ENCODE measurements at places on chromosomes 4 and X. TPM values are rescaled to one million over a fixed set of nuclear protein-coding genes. Genes with fewer than 3 reads are reported as not detected.

The SNX25 gene
- total RNA-seq = 106 TPM

The DSPP gene
- not detected for total RNA-seq

The CCNA2 gene
- total RNA-seq = 69.6 TPM

The PHEX gene
- 0.56 TPM for total RNA-seq

The ZBTB49 gene
- 4.4 TPM for total RNA-seq

The PNCK gene
- 0.21 TPM for total RNA-seq

The MAOB gene
- not detected for total RNA-seq

The GDPD2 gene
- total RNA-seq = not detected

The ADH7 gene
- not detected for total RNA-seq

The SFRP2 gene
- total RNA-seq = 0.33 TPM

The CLDN34 gene
- total RNA-seq = not detected

The CXCL6 gene
- total RNA-seq = not detected

The PRAF2 gene
- total RNA-seq = 11.1 TPM

DNA sequence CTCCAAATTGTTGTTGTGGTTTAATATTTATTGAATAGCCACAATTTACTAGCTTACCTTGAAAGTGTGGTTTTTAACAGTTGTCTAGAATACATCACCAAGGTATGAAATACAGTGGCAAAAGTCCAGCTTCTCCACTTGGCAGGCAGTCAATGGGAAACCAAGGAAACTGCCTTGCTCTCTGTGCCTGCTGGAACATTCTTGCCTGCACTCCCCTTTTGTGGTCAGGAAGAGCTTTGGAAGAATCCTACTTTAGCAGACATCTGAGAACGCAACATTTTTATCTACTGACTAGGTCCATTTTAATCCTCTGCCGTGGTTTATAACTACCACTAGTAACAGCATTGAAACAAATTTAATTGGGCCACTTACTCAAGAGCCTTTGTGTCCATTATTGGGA lies 64.5 kb downstream of the TENM3 start:
- DNase-seq = no peak

DNA sequence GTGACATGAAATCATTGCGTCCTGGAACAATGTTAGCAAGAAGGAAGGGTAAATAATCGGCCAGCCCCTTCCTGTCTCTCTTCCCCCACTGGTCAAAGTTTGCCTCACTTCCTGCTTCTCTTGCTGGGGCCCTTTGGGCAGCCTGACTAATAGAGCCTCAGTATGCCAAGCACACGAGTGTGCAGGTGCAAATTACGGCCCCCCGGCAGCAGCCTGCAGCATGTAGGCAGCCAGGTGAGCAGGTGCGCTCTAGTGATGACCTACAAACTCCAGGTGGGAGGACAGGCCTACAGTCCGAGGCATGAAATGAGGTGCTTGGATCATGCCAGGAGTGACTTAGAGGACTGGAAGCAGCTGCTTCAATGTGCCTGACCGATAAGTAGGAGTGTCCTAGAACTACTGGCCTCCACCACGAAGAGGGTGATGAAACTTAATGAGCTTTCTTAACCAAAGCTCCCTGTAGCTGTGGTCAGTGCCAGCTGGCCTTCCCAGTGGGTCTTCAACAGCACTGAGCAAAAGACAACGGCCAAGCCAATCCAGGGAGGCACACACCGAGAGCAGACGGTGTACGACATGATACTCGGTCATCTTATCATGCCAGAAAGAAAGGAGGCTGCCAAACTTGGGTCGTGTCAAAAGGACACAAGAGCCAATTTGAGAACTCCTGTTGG lies 26.1 kb upstream of the FAT1 start:
- DNase-seq = no peak

DNA sequence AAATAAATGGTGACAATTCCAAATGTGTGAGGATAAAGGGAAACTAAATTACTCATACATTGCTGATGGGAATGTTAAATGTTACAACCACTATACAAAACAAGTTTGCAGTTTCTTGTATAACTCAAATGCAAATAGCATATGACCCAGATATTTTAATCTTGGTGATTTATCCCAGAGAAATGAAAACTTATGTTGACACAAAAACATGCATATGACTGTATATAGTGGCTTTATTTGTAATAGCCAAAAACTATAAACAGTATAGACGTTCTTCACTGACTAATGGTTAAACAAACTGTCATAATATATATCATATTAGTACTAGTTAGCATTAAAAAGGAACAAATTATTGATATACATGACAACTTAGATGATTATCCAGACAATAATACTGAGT lies 619.2 kb downstream of the PDHA2 start:
- DNase-seq = no peak

DNA sequence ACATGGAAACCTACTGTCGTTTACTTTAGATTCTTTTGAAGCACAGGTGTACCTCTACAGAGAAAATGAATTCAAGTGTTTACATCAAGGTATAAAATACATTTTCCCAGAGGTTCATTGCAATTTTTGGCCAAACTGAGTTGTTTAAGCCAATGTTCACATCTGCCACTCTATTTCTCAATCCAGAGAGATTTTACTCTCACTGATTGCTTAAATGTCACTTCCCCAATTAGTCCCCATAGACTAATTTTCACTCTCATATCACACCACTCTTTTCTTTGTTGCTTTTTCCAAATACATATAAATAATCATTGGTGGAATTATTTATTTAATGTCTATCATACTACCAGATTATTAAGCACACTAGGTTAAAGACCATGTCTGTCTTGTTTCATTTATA lies 271.8 kb downstream of the PPP3CA start:
- DNase-seq = no peak

GRCh38 chr4:140648716-140649308 lies 80.1 kb upstream of the UCP1 start:
- no peak for DNase-seq

DNA sequence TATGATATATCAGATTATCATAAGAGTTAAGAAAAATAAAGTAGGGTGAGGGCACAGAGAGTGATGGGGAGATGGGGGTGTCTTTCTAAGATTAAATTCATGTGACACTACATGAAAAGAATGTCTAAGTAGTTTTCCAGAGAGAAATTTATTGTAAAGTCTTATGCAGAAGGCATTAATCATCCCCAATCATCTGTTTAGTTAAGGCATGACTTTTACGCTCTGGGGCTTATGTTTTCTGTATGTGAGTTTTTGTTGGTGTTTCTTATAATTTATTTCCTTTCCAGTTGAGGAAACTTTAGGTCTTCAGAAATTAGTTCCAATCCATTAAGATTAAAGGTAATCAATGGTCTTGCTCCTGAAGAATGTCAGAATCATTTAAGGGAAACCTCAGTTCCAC lies 383.0 kb upstream of the GALNT7 start:
- no peak for DNase-seq

- DNase-seq = no peak
Measured at GRCh38 chrX:30831082-30831481, 58.0 kb downstream of the TAB3 start.

GRCh38 chr4:121881158-121881557 lies 10.9 kb upstream of the BBS7 start:
- DNase-seq = no peak

DNA sequence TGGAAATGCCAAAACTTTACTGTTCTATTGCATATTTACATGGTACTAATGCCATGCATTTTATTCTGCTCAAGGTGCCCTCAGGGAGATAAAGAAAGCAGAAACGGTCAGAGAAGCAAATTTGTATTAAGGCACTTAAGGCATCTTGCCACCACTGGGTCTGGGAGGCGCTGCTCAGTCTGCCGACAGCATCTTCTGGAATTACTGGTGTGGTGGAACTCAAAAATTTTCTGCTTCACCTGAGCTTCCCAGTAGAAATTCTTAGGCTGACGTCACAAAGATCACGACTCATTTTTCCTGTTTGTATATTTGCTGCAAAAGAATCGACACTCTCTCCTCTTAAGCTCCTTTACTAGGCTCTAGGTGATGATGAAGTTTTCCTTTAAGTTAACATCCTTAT lies 3.0 kb downstream of the RASSF6 start:
- DNase-seq = no peak

- no peak for DNase-seq
Measured at GRCh38 chr4:14994242-14994641, 8.0 kb upstream of the CPEB2 start.

- DNase-seq = no peak
Measured at GRCh38 chr4:107129611-107130010, 93.5 kb upstream of the DKK2 start.

DNA sequence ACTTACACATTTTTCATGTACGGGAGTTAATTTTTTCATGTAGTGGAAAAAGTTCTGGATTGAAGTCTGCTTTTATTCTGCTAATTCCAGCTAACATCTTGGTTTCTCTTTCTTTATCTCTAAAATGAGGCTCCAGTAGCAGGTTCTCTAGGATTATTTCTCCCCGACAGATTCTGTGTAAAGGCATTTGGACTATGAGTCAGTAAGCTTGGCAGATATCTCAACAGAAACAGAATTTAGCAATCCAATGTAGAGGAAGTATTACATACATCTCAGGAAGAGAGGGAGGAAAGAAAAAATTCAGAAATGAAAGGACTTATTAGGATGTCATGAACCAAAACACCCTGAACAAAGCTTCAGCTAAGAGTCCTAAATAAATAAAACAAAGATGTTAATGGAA lies 1682.3 kb upstream of the TENM3 start:
- DNase-seq = no peak

DNA sequence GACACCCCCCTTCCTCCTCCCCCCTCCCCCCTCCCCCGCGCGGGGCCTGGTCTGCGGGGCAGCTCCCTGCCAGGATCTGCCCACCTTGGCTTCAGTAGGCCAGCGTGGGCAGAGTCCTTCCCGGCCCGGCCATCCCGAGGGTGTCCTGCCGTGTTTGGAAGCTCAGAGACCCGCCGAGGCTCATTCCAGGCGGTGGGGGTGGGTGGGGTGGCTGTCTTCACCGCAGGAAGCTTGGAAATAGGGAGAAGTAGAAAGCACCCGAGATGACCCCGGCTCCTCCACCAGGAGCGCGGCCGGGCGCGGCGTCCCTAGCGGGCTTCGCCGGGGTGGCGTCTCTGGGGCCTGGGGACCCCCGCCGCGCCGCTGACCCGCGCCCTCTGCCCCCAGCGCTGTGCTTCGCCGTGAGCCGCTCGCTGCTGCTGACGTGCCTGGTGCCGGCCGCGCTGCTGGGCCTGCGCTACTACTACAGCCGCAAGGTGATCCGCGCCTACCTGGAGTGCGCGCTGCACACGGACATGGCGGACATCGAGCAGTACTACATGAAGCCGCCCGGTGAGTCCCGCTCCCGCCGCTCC lies 1.6 kb downstream of the NAT8L start:
- no peak for DNase-seq

DNA sequence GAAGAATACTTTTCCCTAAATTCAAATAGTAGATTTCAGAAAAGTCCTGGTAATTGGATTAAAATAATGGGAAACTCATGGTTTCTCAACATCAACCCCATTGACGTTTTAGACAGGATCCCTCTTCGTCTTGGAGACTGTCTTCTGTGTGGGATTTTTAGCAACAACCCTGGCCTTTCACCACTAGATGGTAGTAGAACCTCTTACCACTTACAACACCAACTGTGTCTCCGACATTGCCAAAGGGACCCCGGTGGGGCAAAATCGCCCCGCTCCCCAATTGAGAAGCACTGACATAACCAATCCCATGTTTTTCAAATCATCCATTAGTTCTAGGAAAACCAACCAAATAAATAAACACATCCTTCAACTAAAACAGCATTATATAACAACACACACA lies 16.9 kb upstream of the ANOS1 start:
- no peak for DNase-seq

DNA sequence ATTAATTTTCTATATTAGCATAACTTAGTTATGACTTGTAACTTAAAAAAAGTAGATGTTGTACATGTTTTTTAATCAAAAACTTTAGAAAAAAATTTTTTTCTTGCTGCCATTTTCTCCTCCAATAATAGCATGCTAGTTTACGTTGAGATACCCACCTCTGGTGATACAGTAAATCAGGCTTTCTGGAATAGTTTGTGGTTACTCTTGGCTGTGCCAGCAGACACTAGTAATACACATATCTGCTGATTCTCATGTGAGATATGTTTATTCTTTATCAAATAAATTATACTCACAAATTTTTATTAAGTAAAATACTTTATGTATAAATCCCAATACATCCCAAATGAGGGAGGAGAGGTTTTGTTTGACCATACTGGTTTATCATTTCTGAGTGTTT lies 117.3 kb downstream of the KLHL8 start:
- DNase-seq = no peak

All from GM12878 (cell line).